ENCODE measurements at places on chromosomes 16 and 17.

DNA sequence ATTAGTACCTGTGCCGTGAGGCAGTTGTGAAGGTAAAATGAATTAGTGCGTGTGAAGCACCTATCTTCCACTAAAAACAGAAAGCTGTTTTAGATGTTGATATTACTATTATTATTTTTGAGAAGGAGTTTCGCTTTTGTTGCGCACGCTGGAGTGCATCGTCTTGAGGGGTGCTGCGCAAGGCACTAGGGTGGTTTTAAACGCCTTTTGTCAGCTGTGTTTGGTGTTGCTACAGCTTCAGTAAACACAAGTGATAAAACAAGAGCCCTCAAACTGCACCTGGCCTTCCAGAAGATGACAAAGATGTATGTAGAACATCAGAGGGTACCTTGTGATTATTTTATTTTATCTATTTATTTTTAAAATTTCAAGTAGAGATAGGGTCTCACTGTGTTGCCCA is 38.2 kb downstream of the PLCG2 start:
- no peak for DNase-seq

DNA sequence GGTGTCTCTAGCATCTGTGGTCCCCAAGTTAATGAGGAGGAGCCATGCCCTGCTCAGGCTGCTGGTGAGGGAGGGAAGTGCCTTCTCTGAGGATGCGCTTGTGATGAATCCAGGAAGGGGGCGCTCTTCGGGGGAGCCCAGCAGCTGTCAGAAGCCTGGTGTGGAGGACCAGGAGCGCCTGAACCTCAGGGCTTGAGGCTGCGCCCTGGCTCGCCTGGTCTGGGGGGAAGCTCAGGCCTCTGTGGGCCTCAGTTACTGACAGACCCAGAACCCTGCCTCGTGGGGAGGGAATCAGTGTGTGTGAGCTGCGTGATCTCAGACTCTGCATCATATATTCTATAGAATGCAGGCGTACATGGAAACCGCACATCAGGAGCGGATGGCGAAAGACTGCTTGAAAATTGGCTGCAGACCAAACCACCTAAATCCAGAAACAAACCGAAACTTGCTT is 126.1 kb downstream of the SEC14L1 start:
- DNase-seq: peak; percentile 51

GRCh38 chr17:29412780-29413565 is 22.8 kb downstream of the TAOK1 start:
- peak; percentile 83 for DNase-seq

DNA sequence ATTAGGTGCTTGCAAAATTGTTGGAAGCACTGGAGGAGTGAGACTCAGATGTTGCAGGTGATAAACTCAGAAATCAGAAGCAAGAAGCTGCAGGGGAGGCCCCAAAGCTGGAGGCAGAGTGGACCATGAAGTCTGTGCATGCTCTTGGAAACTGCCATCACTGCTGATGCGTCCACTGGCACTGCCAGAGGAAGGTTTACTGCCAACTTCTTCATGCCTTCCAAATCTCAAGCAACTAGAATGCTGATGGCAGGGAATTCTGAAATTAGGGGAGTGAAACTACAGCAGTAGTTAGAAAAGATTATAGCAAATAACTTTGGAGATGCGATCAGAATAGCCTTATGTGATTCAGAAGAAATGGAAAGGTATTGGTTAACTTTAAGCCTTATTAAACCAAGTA is 277.1 kb upstream of the SDK2 start:
- DNase-seq: no peak

- DNase-seq: no peak
These were observed 238.3 kb downstream of the CCDC182 start for GRCh38 chr17:57506774-57507127.

- DNase-seq: no peak
These were observed 2.3 kb downstream of the BAIAP2 start for GRCh38 chr17:81037026-81037797.

- DNase-seq: no peak
These were observed 64.6 kb downstream of the USP32 start for GRCh38 chr17:60327134-60327900.

DNA sequence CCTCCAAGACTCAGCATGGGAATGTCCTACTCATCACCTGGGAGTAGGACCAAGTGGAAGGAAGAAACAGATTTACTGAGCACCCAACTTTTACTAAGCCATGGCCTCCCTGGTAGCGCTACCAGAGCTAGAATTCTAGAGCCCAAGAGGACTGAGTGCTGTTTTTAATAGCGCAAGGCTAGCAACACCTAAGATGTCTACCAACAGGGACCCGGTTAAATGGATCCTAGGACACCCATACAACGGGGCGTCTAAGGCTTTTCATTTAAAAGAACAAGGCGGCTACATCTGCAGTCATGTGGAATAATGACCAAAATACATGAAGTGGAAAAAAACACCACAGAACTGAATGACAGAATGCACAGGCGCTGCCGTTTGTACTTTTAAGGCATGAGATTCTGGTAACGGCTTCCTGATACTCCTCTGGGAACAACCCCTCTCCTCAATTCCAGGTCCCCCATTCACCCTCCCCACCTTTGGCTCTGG is 5.1 kb downstream of the GGA2 start:
- no peak for DNase-seq

DNA sequence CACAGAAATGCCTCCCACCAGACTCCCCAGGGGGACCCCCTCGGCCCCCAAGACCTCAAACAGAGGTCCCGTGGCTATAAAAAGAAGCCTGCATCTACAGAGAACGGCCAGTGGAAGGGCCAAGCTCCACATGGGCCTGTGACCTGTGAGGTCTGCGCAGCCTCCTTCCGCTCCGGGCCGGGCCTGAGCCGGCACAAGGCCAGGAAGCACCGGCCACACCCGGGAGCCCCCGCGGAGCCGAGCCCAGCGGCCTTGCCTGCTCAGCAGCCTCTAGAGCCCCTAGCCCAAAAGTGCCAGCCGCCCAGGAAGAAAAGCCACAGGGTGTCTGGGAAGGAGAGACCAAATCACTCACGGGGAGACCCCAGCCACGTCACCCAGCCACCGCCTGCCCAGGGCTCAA is 18.3 kb upstream of the ZFPM1 start:
- DNase-seq: no peak

DNA sequence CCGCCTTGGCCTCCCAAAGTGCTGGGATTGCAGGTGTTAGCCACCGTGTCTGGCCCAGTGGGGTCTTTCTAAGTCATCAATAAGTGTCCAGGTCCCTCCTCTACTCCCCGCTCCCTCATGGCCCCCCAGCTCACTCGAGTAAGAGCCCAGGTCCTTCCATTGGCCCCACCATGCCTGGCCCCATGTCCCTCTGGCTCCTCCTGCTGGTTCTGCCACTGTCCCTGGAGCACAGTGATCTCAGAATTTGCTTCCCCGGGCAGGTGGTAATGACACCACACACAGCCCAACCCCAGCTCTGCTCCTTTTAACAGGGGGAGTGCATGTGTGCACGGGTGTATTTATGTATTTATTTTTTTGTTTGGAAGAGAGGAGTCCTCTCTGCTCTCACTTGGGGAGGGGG is 19.6 kb downstream of the MGAT5B start:
- no peak for DNase-seq

DNA sequence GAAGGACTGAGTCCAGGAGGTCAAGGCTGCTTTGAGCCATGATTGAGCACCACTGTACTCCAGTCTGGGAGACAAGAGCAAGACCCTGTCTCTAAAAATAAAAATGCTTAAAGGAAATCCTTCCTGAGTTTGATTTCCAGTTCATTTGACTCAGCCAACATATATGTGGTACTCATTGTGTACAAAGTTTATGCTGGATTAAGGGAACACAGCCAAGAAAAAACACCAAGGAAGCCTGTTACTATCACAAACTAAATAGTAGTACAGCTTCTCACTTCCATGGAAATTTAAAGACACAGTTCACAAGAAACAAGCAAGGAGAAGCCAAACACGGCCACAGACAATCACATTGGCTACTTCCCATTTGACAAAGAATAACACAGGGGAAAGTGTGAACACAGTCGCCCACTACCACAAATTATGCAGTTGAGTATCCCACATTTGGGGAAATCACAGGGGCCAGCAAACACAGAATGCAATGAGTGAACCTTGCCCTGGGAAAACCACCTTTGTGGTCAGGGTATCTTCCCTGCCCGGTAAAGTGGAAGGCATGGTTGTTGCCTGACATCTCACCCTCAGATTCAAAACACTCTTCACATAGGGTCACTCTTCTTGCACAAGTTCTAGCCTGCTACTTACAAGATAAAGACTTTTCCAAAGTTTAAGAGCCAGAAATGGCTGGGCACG is 14.5 kb downstream of the TEX14 start:
- no peak for DNase-seq

DNA sequence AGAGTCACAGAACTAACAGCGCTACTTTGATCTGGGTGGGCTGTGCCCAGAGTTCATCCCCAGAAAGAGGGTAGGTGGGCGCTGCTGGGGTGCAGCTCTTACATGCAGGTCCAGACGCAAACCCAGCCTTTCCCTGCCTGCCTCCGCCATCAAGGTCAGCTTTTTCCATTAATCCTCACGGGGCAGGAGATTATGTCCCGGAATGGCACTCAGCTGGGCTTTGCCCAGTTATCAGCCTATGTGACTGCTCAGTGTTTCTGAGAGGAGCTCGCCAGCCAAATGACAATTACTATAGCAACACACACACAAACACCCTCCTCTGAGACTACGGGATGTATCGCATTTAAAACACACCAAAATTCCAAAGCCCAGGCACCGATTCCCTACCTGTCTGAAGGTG is 20.1 kb downstream of the GLYR1 start:
- DNase-seq: no peak

DNA sequence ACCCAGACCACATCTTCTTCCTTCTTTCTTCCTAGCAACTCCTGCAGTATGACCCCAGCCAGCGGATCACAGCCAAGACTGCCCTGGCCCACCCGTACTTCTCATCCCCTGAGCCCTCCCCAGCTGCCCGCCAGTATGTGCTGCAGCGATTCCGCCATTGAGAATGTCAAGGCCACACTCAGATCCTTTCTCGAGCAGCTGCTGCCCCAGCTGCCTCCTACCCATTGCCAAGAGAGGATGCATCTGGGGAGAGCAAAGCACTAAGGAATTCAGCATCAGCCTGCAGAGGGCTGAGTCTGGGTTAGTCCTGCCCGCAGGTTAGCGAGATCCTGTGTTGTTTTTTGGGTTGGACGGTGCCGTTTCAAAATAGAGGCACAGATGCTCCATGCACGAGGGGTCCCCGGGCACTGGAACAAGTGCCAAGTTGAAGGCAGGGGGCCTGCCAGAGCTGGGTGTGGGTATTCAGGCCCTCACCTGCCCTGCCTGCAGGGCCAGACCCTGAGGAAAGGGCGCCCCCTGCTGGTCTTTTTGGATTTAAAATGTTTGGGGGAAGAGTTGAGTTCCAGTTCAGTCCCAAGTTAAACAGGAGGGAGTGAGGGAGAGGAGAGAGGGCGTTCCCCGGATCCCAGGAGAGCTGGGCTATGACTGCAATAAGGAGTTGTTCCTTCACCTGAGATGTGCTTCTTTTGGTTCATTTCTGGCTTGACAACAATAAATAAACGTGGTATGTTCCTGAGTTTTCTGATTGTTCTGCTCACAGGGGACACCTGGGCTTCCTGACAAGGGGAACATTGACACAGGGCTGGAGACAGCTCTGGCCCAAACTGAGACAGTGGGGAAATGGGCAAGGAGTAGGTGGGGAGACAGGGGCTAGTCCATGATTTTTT is 4.9 kb downstream of the CDK3 start:
- DNase-seq: peak; percentile 70

- no peak for DNase-seq
These were observed 16.2 kb downstream of the GPRC5B start for GRCh38 chr16:19868421-19868820.

- peak; percentile 33 for DNase-seq
These were observed 8.9 kb downstream of the CALB2 start for GRCh38 chr16:71367241-71367976.

DNA sequence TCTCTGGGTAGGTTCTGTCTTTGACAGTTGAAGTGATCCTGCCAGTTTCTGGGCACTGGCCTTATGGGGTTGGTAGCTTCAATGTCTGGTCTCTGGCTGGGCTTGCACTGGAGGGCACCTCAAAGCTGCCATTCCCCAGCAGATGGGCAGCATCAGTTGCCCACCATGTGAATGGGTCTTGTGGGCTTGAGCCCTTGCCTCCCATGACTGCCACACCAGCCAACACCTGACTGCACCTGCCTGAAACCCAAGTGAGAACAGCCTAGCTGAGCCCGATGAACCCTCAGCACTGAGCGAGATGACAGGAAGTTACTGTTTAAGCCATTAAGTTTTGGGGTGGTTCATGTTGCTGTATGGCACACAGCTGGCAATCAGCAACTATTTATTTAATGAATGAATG is 69.1 kb upstream of the AXIN2 start:
- no peak for DNase-seq

DNA sequence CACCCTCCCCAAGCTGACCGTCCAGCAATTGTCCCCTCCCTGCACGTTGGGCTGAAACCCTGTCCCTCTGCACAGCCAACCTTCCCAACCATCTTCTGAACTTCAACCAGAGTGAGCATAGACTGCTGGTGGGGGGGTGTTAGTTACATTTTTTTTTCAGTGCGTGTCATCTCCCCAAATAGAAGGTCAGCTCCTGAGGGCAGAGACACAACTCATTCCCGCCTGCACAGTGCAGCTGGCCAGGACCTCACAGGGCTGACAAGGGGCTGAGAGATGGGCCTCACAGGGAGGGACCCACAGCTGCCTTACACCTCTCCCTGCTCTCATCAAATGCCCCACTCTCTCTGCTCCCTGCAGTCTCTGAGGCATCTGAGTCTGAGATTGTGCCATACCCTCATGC is 8.4 kb downstream of the SRL start:
- no peak for DNase-seq
